Endothelial cell (in vitro differentiated cells): ENCODE measurements at places on chromosomes 5 and 9.

DNA sequence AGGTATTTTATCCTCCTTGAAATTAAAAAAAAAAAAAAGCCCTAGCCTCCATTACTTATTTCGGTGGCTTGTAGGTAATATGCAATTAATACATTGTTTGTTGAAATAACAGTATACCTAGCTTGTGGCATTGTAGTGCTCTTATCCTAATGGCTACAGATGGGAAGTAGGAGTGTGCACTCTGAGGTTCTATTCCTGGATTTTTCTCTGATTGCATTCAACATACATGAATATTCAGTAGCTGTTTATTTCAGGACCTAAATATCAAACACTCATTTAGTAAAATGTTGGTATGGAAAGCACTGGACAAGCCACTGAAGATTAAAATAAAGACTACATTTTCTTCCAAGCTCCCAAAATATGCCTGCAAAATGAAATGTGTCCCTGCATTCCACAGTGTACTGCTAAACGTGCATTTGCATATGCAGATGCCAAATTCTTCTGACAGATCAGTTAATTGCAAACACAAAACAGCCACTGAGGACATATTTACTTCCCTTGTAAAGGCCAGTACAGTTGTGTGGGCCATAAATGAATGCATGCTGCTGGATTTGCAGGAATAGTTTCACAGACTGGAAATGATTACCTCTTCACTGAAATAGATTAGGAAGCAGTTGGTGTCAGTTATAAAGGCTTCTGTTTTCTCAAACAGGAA, 826.1 kb downstream of the PRELID2 start:
- DNase-seq, result no peak

DNA sequence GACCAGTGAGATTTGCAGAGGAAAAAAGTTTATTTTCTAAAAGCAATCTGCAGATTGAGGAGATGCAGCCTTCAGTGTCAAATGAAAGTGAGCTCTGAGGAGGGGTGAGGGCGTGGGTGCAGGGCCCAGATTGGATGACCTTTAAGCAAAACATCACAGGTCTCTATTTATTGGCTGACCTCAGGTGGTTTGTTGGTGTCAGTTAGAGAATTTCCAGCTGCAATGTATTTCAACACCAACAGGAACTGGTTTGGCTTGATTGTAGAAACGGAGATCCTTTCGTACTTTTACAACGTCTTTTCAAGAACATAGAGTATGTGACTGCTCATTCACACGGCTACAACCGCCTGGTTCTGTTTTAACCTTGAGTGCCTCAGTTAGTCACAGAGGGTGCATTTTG, 1069.1 kb downstream of the EFNA5 start:
- no peak for DNase-seq

DNA sequence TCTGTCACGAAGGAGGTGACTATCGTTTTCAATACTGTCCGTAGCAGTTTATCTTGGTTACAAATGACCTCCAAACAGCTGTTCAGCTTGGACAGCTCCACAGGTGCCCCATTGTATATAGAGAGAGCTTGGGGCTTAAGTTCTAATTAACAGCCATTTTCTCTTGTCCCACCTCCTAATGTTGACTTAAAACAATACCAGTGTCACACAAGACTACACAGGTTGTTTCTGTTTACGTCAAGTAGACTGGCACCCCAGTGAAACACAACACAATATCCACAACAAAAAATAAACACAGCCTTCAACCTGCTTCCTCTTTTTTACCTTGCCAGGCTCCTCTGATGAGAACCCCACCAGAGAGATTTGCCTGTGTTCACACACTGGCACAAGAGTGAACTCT, 39.8 kb upstream of the TLE1 start:
- DNase-seq, result no peak

GRCh38 chr5:58182287-58182841, 277.5 kb downstream of the PLK2 start:
- no peak for DNase-seq

- DNase-seq, result no peak
These were observed 138.2 kb upstream of the RFX3 start for GRCh38 chr9:3664044-3664443.

DNA sequence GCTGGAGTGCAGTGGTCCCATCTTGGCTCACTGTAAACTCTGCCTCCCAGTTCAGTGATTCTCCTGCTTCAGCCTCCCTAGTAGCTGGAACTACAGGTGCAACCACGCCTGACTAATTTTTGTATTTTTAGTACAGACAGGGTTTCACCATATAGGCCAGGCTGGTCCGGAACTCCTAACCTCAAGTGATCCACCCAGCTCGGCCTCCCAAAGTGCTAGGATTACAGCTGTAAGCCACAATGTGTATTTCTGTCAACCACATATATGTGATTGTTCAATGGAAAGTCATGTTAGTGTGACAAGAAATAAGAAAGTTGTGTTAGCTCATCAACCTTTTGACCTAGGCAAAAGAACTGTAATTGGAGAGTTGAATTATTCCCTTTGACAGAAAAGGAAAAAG, 677.1 kb upstream of the CHD1 start:
- DNase-seq, result no peak

DNA sequence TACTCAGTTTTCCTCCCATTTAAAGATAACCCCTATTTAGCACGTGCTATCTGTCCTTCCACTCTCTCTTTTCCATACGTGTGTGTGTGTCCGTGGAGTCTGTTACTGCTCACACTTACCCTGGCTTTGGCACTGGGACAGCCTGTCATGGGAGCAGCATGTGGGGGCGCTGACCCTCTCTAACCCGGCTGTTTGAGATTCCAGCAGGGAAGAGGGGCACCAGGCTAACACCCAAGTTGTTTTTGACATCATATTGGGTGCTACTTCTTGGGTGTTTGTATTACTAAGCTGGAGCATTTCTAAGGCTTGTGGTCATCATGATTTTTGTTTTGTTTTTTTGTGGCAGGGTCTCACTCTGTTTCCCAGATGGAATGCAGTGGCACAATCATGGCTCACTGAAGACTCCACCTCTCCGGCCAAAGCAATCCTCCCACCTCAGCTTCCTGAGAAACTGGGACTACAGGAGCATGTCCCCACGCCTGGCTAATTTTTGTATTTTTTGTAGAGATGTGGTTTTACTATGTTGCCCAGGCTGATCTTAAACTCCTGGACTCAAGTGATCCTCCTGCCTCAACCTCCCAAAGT, 56.9 kb upstream of the SIMC1 start:
- DNase-seq, result no peak

DNA sequence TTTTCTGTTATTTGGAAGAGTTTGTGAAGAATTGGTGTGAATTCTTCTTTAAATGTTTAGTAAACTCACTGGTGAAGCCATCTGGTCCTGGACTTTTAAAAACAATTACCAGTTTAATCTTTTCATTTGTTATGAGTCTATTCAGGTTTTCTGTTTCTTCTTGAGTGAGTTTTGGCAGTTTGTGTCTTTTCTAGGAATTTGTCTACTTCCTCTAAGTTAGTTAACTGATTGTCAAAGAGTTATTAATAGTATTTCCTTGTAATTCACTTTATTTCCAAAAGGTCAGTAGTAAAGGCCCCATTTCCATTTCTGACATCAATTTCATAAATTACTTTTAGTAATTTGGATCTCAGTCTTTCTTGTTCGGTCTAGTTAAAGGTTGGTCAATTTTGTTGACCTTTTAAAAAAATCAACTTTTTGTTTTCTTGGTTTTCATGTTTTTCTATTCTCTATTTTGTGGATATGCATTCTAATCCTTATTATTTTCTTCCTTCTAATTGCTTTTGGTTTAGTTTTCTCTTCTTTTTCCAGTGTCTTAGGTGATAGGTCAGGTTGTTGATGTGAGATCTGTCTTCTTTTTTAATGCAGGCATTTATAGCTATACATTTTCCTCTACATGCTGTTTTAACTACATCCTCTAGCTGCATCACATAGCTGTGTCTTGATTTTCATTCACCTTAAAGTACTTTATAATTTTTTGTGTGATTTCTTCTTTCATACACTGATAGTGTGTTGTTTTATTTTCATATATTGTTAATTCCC, 7.3 kb upstream of the SMIM3 start:
- DNase-seq, result no peak

DNA sequence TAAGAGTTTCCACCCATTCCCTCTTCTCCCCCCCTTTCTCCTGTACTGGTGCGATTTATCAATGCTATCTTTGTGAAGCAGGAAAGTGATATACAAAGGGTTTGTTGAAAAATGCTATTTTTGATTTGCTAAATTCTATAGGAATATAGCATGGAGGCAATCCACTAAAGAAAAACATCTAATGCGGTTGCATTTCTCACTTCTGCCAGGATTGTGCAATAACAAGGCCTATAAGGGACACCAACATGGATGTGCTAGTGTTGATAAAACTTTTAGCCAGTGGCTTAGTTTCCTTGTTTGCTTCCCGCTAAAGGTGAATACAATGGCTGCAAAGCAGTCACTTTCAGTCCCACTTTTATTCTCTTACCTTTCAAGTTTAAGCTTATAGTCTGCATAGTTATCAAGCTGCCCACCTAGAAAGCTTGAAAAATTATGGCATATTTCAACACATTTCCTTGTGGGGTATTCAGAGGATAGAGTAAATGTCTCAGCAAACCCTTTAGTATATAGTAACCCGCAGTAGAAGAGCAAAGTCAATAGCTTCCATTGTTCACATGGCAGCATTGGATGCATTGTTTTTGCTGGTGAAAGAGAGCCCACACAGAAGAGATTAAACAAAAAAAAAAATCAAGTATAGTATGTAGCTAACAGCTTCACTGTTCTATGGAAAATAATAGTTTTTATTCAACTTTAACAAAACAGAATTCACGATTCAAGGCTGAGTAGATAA, 674.6 kb upstream of the SEMA6A start:
- DNase-seq, result no peak

- no peak for DNase-seq
These were observed 186.2 kb downstream of the GLIS3 start for GRCh38 chr9:4113711-4114110.

DNA sequence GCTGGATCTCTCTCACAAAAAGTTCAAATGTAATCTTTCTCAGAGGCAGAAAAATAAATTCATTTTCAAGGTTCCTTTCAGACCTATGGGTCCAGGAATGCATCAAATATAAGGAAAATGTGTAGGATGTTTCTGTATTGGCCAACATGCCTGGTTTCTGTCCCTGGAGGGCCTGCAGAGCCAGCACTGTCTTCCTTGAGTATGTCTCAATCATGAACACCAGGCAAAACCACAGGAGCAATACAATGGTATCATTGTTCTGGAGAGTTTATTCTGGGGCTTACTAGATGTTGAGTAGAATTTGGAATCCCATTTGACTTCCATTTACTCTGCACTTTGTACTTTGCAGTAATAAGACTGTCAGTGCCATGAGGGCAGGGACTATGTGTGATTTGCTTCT, 23.5 kb downstream of the INSYN2B start:
- no peak for DNase-seq

- no peak for DNase-seq
These were observed 388.0 kb upstream of the IRX2 start for GRCh38 chr5:3139499-3139931.

- no peak for DNase-seq
These were observed 5.6 kb upstream of the STARD4 start for GRCh38 chr5:111517853-111518501.

- no peak for DNase-seq
These were observed 142.6 kb downstream of the INSYN2B start for GRCh38 chr5:169837686-169838085.

- no peak for DNase-seq
These were observed 46.6 kb downstream of the IRX1 start for GRCh38 chr5:3642231-3642630.

GRCh38 chr5:41875121-41875520, 4.9 kb upstream of the OXCT1 start:
- no peak for DNase-seq

DNA sequence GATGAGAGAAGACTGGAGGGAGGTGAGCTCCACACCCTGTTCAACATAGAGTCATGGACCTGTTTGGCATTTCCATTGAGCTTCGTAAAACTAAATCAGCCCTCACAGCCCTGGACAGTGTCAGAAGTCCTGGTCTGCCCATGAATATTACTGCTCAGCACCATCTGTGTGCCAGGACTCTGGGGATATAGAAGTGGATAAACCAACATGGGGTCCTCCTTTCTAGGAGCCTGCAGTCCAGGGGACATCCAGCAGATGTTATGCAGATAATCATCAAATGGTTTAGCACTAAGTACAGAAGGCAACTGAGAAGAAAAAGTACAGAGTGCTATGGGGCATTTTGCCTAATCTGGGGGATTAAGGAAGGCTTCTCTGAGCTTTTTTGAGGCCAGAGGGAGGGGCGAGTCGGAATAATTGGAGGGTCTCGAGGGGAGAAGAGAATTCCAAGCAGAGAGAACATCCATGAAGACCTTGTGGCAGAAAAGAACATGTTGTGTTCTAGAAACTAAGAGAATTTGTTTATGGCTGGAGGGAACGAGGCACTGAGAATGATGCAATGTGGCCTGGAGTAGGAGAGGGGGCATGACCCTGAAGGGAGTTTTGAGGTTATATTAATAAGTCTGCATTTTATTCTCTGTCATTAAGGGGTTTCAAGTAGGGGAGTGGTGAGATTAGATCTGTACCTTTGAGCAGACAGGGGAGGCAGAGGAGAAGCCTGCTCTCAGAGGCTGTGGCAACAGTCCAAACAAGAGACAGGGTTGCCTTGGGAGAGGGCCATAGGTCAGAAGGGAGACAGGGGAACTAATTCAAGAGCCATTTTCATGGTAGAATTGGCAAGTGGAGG, 63.5 kb upstream of the SLC2A8 start:
- no peak for DNase-seq

DNA sequence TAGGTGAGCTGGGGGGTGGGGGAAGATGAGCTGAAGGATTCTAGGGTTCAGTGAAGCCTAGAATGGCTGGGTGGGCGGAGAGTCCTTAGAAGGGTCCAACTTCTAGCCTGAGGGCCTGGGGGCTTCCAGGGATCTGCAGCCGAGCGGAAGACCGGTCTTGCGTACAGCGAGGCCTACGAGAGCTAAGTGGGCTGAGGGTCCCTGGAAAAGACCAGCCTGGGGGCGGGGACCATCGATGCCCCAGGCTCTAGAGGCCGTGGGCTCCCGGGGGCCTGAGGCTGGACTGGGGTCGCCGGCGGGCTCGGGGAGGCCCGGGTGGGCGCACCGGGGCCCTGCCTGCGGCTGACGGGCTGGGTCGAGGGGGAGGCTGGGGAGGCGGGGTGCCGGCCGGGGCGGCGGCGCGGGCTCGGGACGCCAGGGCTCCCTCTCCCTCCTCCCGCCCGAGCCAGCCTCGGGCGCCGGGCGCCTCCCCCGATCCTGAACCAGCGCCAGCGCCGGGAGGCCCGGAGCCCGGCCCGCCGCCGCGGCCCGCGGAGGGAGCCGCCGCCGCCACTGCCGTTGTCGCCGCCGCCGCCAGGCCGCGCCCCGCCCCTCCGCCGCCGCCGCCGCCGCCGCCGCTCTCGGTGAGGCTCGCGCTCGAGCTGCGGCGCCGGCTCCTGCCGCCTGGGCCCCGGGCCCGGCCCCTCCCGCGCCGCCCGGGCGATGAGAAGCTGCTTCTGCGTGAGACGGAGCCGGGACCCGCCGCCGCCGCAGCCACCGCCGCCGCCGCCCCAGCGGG, at the start of gene MVB12B:
MVB12B (plus strand) TSS at position 602 of the 778 bp plus-strand sequence; CDS start at position 703, 101 bp downstream.
- DNase-seq, result peak; percentile 45
